ENCODE measurements at places on chromosomes 11 and 22.
A peak's percentile ranks its signal among the peaks of the same experiment; 100 is the strongest.

- DNase-seq: no peak
Measured at GRCh38 chr11:28245131-28245530, 136.9 kb downstream of the METTL15 start.

- no peak for DNase-seq
Measured at GRCh38 chr11:15493066-15493465, 378.3 kb downstream of the INSC start.

DNA sequence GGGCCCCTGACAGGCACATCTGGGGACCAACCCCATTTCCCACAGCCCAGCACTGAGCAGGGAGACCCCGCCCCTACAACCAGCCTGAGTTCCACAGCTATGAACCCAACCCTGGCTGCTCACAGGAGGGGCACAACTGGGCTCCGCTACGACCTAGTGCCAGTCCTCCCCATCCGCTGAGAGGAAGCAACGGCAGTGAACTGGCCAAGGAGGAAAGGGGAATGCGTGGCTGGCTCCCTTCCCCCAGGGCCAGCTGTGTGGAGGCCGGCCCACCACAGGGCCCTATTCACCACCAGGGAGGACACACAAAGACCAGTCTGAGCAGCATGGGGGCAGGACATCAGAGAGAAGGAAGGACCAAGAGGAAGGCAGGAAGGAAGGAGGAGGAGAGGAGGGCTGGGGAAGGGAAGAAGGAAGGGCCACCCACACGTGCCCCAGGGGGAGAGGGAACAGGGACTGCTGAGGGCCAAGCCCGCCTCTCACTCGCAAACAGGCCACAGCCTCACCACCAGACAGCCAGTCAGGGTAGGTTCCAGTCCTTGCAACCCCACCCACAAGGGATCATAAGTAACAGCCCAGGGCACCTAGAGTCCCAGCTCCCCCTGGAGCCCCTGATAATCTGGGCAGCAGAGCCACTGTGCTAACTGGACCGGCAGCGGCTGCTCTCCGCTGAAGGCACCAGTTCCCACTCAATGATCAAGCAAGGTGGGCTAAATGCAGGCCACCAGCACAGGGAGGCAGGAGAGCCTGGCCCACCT, 8.5 kb upstream of the GAL3ST1 start:
- no peak for DNase-seq

GRCh38 chr11:2114430-2115241, 24.6 kb downstream of the IGF2 start:
- no peak for DNase-seq

GRCh38 chr11:12061851-12062560, 48.4 kb upstream of the MICAL2 start:
- no peak for DNase-seq

- no peak for DNase-seq
Measured at GRCh38 chr11:125519860-125520834, 24.1 kb upstream of the FEZ1 start.

- DNase-seq: no peak
Measured at GRCh38 chr11:121323046-121323607, 30.6 kb downstream of the SC5D start.

DNA sequence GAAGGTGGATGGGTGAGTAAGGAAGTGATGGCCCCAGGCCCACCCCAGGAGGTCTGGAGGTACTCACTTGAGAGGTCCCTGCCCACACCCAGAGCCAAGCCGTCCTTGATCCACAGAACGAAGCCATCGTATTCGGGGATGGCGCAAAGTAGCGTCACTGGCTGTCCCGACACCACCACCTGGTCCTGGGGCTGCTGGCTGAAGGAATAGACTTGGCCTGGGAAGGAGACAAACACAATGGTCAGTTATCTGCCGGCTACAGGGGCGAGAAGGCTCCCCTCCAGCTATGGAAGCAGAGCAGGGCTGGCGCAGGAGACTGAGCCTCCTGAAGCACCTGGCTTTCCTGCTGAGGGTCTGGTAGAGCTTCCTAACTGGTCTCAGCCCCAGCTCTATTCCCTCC, 171.0 kb downstream of the ST3GAL4 start:
- no peak for DNase-seq

GRCh38 chr11:71342951-71343827, 90.8 kb upstream of the SHANK2 start:
- DNase-seq: no peak

DNA sequence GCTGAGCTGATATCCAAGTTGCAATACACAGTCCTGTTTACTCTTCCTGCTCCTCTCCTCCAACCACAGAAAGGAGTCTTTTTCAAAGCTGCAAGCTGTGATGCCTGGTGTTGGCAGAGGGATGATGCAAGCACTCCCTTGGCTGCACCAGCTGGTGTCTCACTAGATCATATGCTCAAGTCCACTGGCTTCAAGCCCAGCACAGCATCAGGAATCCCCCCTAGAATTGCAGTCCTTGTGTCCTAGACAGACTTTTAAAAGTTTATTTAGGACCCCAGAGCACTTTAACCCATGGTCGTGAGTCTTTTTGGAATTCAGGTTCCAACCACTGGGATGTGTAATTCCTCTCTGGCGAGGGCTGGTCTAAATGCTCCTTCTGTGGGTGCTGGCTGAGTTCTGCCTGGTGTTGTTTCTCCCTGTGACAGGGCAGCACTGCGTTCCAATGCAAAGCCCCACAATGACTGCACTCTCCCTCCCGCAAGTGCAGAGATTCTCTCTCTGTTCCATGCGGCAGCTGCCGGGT, 1.9 kb upstream of the HEPN1 start:
- DNase-seq: no peak

DNA sequence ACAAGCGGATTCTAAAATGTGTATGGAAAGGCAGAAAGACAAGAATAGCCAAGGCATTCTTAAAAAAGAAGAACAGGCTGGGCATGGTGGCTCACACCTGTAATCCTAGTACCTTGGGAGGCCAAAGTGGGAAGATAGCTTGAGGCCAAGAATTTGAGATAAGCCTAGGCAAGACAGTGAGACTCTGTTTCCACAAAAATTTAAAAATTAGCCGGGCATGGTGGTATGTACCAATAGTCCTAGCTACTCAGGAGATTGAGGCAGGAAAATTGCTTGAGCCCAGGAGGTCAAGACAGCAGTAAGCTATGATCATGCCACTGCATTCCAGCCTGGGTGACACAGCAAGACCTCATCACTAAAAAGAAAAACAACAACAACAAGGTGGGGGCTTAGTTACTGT, 46.0 kb upstream of the PPP2R1B start:
- no peak for DNase-seq

DNA sequence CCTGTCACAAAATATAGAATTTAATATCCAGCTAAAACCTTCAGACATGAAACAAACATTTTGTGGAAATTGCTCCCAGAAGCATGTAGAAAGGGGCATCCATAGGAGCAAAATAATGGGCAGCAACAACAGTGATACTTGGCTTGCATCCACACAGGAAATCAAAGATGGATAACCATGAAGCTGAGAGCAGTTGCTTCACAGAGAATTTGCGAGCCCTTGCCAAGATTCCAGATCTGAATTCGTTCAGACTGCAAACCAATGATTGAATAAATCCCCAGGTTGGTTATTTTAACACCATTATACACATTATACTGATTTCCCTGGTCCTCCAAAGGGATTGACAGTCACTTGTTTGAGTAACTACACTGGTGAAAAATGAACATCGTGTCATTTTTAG, 15.6 kb upstream of the OR51L1 start:
- peak; percentile 59 for DNase-seq

DNA sequence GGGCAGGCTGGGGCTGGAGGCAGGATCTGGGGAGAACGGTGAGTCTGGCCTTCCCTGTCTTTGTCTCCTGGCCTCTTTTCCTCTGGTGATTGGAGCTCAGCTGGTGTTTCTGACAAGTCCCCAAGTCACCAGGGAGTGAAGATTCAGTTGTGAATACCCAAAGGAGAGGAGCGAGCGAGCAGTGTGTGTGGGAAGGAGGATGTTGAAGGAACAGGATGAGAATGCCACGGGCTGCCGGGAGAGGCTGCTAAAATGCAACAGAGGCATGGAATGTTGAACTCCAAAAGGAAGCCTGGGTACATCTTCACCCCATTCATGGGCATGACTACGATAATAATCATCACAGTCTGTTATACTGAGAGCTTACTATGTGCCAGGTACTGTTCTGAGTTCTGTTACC, 163.3 kb downstream of the CEP164 start:
- DNase-seq: no peak

DNA sequence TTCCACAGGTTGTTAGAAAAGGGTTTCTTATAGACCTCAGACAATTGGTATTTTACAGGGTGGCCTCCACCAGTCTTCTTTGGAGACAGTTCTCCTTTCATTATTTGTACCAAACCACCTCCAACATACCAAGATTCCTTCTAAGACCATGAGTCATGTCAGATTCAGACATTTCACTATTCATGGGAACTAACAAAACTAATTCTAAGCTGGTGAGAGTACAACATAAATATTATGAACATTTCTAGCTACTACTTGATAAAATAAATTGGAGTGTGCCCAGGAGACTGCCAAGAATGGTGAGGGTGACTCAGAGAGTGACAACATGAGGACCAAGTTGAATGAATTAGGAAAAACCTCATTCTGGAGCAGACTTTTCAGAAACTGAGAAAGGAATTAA, 494.6 kb upstream of the LRRC4C start:
- no peak for DNase-seq

GRCh38 chr11:34613552-34614056, 7.3 kb upstream of the EHF start:
- DNase-seq: no peak

- DNase-seq: no peak
Measured at GRCh38 chr11:44614281-44614775, 48.9 kb downstream of the CD82 start.

DNA sequence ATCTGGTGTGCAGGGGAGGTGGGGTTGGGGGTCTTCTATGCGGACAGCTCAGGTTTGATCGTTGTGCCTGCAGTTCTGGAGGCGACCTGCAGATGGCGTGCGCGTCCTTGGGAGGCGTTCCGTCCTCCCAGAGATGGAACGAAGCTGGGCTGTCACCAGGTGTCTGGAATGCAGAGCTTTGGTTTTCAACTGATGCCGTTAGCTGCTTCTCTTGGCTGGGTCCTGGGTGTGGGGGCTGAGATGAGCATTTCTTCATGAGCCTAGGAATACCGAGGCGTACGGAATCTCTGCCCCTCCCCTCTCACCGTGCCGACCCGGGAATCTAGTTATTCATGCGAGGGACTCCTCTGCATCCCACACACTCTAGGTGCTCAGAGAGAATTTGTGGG, 98.6 kb downstream of the CEP164 start:
- DNase-seq: peak; percentile 64

GRCh38 chr11:11731311-11732083, 109.7 kb upstream of the GALNT18 start:
- no peak for DNase-seq

- DNase-seq: no peak
Measured at GRCh38 chr22:32836280-32837123, 35.0 kb downstream of the TIMP3 start.

- DNase-seq: no peak
Measured at GRCh38 chr22:41152902-41153301, 52.2 kb upstream of the L3MBTL2 start.

DNA sequence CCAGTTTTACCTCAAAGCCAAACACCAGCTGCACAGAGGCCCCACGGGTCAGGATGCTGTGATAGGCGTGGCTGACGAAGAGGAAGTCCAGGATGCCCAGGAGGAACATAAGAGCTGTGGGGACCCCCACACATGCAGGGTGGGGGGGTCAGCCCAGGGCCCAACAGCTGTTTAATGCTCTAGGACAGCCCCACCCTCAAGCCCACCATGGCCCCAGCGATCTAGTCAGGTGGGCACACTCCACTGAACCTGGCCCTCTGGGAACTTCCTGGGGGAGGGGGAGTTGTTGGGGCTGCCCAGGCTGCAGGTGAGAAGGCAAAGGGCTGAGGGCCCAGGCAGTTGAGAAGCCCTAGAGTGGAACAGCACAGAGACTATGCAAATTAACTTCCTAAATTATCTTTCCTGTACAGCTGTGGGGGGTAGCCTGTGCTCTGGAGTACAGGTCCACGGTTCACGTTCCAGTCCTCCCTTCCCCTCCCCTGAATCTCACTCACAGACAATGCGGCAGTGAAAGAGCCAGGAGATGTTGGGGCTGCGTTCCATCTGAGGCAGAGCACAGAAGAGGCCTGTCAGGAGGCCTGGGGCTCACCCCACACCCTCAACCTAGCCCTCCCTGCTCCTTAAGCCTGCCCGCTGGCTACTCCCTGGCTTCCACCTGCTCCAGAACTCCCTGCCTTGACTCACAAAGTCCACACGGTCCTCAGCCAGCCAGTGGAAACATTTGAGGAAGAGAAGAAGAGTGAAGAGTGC, 1.9 kb downstream of the SYVN1 start:
- DNase-seq: no peak

DNA sequence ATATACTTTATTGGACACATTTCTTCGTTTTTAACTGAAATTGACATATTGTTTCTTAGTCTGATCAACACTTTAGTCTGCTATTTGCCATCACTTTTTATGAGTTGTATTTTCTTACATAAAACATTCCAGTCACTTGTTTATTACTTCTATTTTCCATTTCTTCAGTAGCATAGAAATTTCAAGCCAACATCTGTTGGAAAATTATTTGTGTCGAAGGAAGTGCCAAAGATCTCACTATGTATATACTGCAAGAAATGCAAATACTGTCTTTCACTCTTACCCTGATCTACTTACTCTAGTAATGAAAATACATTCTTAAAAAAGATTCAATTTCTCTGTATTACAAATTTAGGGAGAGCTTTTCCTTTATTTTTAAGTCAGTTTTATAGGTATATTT, 105.9 kb downstream of the SLC17A6 start:
- DNase-seq: no peak

DNA sequence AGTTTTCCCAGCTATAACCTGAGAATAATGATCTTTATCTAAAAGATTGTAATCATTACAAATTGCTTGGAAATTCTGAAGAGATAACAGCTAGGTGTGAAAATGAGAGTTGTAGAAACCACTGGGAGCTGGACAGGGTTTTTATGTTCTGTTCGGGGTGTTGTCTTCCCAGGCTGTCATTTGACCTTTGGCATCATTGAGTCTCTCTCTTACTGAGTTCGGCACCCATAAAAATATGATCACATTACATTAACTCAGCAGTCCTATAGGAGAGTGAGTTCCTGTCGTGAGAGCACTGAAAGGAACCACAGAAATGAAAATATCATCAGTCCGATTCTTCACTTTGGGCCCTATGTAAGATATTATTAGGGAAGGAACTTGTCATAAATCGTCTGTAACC, 29.3 kb downstream of the KIRREL3 start:
- DNase-seq: no peak

DNA sequence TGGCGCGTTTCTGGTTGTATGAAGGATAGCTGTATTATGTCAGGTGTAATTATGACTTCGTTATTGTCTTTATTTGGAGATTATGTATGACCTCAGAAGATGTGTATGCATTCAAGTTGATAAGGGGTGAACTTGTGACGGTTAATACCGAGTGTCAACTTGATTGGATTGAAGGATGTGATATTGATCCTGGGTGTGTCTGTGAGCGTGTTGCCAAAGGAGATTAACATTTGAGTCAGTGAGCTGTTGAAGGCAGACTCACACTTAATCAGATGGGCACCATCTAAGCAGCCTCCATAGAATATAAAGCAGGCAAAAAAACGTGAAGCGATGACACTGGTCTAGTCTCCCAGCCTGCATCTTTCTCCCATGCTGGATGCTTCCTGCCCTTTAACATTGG, 15.3 kb upstream of the CD82 start:
- DNase-seq: no peak

Data from NCI-H2081 (cell line).